Vagina (tissue), 2 donors: ENCODE measurements at places on chromosomes 12 and 14.

DNA sequence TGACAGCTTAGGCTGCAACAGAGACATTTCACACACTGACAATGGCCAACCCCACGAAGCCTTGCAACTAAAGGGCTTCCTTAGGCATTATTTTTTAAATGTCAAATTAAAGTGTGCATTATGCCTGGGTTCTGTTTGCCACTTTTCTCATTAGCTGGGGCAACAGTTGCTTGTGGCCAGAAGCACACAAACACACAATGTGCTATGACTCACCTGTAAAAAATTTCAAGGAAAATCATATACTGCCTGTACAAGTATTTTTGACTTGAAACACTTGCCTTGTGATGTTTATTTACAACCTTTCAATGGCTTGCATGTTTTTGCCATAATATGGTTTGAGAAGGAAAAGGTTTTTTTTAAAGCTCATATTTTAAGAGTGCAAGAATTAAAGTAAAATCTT, 1.9 kb downstream of the NTN4 start:
- DNase-seq, result no peak

DNA sequence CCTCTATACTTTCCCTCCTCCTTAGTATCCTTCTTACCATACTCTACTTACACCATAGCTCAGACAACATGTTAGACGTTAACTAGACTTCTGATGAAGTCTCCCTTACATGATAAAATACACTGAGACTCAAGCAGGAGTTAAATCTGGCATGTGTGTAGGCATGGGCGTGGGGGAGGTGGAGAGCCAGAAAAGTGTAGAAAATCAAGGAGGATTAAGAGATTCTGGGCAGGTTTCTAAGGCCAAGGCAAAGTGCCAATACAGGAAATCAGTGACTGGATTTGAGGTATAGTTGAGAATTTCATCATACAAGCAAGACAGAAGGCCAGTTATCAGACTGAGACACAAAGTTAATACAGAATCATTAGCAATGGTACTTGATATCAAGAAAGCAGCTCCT, 37.4 kb downstream of the EPS8 start:
- DNase-seq, result no peak

- no peak for DNase-seq
Measured at GRCh38 chr12:45670346-45671065, 59.0 kb upstream of the ARID2 start.

DNA sequence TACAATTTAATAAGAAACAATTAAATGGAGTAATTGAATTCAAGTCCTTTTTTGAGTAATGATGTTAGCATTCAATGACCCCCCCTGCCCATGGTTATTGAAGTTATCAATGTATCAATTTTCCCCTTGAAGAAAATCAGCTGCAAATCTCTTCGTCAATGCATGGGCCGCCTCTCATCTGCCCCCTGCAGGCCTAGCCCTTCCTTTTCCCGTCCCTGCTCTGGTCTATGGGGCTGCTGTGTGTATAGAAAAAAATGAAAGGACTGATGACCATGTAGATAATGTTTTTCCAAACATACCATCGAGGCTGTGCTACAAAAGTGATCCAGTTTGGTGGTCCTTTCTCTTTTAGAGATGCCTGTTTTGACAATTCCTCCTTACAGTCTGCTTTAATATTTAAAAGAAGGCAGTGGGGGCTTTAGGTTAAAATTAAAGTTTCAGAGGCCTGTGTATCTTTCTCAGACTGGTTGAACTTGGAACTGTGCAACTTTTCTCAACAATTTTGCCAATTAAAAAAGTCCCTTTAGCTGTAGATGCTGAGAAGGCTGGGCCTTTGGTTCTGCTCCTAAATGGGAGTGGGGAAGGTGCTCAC, 98.4 kb downstream of the APAF1 start:
- no peak for DNase-seq

DNA sequence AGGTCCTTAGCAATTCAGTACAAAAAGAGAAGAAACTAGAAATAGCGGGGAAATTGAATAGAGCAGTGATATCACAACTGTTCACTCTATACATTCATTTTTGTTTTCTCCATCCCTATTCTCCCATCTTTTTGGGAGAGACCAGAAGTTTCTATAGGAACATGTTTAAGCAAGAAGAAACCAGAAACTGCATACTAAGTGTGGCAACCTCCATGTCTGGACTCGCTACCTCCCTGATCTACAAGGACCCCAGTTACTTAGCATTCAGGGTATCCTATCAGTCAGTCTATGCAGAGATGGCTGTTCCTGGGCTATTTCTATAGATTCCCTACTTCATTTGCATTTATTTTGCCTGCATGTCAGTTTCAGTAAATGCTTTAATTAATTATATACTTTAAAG, 178.6 kb downstream of the PHLDA1 start:
- DNase-seq, result no peak

- no peak for DNase-seq
Measured at GRCh38 chr12:101536069-101536674, 58.6 kb upstream of the MYBPC1 start.
